Uterine smooth muscle cell (primary cell): ENCODE measurements at places on chromosomes 13 and 19. TPM values are rescaled to one million over a fixed set of nuclear protein-coding genes. Genes with fewer than 3 reads are reported as not detected.

Gene NLRP11
- not detected in 2 replicates for total RNA-seq

Gene ACP7
- total RNA-seq, result 0.33 and 0.87 TPM in 2 replicates

Gene CGB3
- total RNA-seq, result not detected in 2 replicates

Gene PGLYRP2
- total RNA-seq, result not detected in 2 replicates

Gene TPM4
- total RNA-seq, result 1,300 and 1,502 TPM in 2 replicates

Gene VSTM1
- total RNA-seq, result not detected in 2 replicates

Gene GARIN5A
- total RNA-seq, result 0.37 TPM in 1 of 2 replicates, not detected in the other

Gene SLC25A41
- total RNA-seq, result 0.11 TPM in 1 of 2 replicates, not detected in the other

Gene CBARP
- total RNA-seq, result 3.8 and 4.6 TPM in 2 replicates

Gene GJB6
- not detected in 2 replicates for total RNA-seq

Gene TMEM161A
- total RNA-seq, result 19.3 and 25.5 TPM in 2 replicates

Gene APOC1
- total RNA-seq, result 1.4 TPM in 1 of 2 replicates, not detected in the other

Gene CRLF1
- 0.11 and 1.00 TPM in 2 replicates for total RNA-seq

Gene DIAPH3
- 9.6 and 27.7 TPM in 2 replicates for total RNA-seq

Gene CEACAM4
- total RNA-seq, result not detected in 2 replicates

Gene ZNF230
- 3.0 and 3.1 TPM in 2 replicates for total RNA-seq

Gene ZNF554
- total RNA-seq, result 1.9 and 3.6 TPM in 2 replicates

Gene CALR3
- total RNA-seq, result 0.22 TPM in 1 of 2 replicates, not detected in the other

Gene CACTIN
- total RNA-seq, result 29.1 and 34.2 TPM in 2 replicates

Gene SLC44A2
- 30.7 and 55.0 TPM in 2 replicates for total RNA-seq

Gene ATP1A3
- total RNA-seq, result 0.11 and 0.37 TPM in 2 replicates

Gene SYNE4
- 0.25 TPM in 1 of 2 replicates, not detected in the other for total RNA-seq

Gene ZNF235
- total RNA-seq, result 2.4 and 3.2 TPM in 2 replicates

Gene ZNF528
- 18.4 and 24.2 TPM in 2 replicates for total RNA-seq

Gene IGFLR1
- 0.62 and 0.66 TPM in 2 replicates for total RNA-seq

Gene LSR
- total RNA-seq, result 0.37 and 0.44 TPM in 2 replicates

Gene GRWD1
- total RNA-seq, result 28.5 and 40.9 TPM in 2 replicates

Gene TTYH1
- total RNA-seq, result not detected in 2 replicates

Gene LRRC4B
- total RNA-seq, result 0.12 TPM in 1 of 2 replicates, not detected in the other

Gene ZNF844
- 6.3 and 13.2 TPM in 2 replicates for total RNA-seq

Gene RNF113B
- total RNA-seq, result not detected in 2 replicates

Gene LMTK3
- under 0.01 and 0.37 TPM in 2 replicates for total RNA-seq

Gene ZNF223
- 3.7 and 4.1 TPM in 2 replicates for total RNA-seq

Gene RASIP1
- total RNA-seq, result 0.44 and 0.87 TPM in 2 replicates

Gene RETN
- not detected in 2 replicates for total RNA-seq

Gene ELSPBP1
- not detected in 2 replicates for total RNA-seq

Gene AP3D1
- 109 and 150 TPM in 2 replicates for total RNA-seq

Gene SCAMP4
- total RNA-seq, result 36.7 and 39.5 TPM in 2 replicates

Gene CCNA1
- total RNA-seq, result 9.4 and 27.0 TPM in 2 replicates

Gene CD37
- 0.12 TPM in 1 of 2 replicates, not detected in the other for total RNA-seq

Gene EDDM13
- not detected in 2 replicates for total RNA-seq
